IPS DF 19.7 (cell line): ENCODE measurements at places on chromosomes 2 and 18.

DNA sequence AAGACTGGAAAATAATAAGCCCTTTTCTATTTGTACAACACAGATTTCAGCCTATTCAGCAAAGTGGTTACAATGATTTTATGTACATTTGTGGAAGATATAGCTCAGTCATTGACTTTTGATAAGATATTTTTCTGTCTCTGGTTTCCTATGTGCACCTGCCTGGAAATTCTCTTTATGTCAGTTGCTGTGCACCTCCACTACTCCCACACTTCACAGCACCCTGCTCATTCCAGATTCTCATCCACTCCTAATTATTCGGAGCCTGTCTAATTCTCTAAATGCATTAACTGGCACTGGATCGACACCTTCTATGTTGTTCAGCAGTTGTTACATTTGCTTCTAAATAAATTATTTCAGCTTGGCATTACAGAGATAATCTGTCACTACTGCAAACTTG lies 275.1 kb upstream of the RND3 start:
- DNase-seq, result no peak

DNA sequence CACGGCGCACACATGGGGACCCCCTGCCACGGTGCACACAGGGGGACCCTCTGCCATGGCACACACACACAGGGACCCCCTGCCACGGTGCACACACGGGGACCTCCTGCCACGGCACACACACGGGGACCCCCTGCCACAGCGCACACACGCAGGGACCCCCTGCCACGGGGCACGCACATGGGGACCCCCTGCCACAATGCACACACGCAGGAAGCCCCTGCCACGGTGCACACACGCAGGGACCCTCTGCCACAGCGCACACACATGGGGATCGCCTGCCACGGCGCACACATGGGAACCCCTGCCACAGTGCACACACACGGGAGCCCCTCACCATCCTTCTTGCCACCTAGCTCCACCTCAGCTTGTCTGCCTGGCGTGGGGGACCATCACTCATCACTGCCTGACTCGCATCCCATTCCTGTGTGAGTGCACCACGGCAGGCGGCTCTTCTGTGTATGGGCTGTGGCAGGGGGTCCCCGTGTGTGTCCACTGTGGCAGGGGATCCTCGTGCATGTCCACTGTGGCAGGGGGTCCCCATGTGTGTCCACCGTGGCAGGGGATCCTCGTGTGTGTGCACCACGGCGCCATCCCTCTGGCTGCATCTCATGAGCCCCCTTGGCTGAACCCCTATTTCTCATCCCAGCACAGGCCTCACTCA lies 206.7 kb downstream of the EIPR1 start:
- DNase-seq, result no peak

DNA sequence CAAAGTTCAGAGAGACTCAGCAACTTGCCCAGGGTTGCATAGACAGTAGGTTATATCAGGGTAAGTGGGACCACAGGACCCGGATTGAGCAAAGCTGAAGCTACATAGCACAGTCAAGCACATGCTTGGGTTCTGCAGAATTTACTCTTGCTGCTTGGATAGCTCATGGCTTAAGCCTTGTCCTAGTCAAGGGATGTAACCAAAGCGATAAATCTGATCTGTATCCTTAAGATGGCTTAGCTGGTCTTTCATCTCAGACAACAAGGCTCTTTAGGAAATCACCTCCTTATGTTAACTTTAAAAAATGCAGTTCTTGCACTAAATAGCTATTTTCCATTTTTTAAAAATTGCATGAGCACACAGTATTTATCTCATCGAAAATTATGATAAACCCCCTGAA lies 158.5 kb downstream of the LPIN1 start:
- no peak for DNase-seq

DNA sequence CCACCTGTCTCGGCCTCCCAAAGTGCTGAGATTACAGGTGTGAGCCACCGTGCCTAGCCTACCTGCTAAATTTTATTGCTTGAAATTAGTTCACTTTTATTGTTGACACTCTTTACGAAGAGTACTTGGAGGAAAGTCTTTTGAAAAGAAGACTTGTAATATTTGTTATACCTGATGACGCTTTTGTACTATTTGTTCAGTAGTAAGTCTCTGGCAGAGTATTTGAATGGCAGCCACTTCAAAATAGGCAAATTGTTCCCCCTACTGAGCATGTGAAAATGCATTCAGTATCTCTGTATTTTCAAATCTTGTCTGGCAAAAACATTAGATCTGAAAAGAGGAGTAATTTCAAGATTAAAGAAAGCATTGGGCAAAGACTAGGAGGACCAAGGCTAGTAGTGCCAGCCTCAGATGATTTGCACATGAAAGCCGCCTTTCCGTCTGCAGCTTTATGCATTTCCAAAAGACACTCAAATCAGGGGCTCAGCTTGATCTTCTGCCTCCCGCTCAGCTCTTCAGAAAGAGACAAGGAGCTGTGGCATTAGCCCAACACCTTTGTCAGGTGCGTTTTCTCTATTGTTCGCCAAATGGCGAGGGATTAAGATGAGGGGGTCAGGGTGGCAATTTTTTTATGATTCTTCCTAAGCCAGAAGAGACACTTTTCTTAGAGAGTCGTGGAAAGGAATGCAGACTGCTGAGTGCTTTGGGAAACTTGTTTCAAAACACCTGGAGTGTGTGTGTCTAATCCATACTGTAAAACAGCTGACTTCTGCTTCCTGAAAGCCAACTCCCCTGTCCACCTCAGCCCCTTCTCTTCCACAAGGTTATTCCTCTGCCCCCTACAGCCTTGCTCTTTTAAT lies 18.8 kb upstream of the FOXI3 start:
- DNase-seq, result no peak

DNA sequence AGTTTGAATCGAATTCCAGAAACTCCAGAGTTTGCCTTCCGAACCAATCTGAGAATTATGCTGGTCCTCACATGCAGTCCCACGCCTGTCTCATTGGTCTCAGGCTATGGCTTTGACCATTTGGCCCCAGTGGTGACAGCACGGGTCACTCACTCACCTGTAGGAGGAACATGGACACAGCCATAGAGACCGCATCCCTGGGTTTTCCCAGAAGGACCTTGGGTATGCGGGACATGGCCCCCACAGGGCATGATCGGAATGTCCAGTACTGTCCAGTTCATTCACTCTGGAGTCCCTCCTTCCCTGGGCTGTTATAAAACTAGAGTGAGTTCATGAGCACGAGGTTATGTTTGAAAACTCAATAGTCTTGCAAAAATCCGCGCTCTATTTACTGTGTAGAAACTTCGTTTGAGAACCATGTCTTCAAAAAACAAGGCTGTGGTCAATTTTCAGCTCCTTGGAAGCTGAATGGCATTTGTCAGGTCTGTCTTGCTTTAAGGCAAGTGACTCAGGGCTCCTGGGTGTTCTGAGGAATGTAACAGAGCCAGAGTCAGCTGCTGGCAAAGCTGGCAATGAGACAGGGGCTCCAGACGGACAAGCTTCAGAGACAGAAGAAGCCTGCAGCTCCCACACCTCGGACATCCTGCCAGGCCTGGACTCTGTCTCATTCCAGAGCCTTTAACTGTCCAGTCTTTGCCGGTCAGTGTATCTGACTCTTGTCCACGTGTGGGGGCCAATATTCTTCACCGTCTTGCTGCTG lies 86.7 kb upstream of the TMEM18 start:
- DNase-seq, result no peak

DNA sequence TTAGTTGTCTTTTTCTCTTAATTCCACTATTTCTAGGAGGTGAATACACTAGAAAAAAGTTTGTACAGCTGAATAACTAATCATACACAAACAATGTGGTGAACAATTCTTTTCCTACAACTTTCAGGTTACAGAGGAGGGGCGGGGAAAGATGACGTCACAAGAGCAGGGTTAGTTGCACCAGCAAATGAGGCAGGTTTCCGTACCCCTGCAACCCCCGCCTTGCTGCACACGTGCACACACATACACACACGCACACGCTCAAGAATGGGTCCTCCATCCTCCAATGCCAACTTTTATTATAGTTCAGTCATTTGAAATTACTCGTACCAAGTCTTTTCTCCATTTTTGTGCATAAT lies 122.8 kb downstream of the ARL4C start:
- DNase-seq, result no peak

DNA sequence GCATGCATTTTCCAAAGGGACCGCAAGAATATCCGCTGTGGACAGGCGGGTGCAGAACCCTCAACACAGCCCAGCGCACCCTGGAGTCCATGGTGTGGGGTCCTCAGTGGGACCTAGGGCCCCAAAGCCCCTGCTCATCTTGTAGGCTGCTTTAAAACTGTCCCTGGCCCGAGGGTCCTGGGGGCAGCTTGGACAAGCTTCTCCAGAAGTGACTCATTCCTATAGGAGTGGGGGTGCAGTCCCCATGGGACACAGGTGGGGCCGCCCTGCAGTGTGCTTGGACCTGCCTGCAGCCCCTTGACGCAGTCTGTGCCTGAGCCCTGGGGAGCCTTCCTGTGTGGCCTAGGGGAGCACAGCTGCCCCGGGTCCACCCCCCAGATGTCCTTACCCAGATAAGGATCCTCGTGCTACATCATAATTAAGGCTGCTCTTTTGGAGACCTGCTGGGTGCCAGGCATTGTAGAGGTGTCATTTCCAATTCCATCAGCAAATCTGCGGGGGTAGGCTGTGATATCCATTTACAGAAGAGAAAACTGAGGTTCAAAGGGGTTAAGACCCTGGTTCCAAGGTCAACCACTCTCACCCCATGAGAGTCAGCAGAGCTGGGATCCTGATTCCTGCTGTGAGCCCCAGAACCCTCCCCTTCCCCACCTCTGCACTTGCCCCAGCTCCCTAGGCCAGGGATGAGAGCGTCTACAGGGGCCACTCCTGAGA lies 1.7 kb upstream of the HS6ST1 start:
- no peak for DNase-seq

DNA sequence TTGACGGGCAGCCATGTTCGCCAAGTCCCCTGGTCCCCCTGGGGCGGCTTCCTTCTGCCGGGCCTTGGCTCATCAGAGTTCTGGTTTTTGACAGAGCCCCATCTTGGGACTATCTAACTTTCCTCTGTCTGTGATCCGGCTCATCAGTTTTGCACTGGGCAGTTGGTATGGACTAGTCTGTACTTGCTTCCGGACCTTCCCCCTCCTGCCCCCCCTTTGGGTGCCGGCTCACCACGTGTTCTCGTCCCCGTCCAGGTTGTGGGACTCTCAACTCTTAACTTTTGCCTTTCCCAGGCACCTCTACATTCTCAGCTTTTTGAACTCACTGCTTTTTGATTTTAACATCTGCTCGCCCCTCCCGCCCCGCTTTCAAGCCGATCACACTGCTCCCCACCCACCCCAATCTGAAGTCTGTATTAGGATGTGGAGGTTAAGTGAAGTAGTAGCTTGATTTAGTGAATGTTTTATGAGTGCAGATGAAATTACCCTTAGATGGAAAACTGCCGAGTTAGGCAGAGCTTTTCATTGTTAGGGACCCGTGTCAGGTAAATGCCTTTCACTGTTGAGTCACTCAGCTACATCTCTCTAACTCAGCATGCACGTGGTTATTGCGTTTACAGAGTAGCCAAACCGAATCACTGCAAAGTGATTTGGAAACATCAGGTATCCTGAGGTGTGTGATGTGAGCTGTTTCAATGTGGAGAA lies 874 bp downstream of the WDR43 start:
- DNase-seq, result no peak

GRCh38 chr2:25265802-25266201 lies 75.9 kb downstream of the DNMT3A start:
- no peak for DNase-seq

- no peak for DNase-seq
Observed at GRCh38 chr2:1491751-1492150, 78.5 kb downstream of the TPO start.

DNA sequence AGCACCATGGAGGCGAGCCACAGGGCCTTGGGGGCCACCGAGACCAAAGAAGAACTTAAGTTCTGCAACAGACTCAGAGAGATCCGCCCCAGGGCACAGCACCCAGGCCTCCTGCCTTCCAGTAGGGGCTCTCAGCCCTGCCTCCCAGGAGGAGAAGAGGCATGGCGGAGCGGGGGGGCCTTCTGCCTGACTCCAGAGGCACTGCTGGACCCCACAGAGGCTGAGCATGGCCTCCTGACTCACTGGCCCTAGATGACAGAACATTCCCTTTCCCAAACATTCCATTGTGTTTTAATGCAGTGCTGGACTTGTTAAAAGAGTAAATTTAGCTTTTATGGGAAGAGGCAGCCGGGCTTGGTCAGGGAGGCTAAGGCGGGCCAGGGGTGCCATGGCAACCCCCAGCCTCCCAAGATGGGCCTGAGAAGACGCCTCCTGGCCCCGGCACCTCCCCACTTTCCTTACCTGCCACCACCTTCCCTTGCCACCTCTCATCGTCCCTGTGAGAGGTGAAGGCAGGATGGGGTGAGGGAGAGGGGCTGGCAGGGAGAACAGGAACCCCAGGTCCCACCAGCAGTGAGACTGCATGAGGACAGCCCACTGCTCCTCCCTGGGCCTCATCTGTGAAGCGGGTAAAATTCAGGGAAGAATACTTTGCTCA lies 65.4 kb downstream of the SMAD7 start:
- DNase-seq, result no peak

- no peak for DNase-seq
Observed at GRCh38 chr2:172996387-172996961, 79.2 kb upstream of the MAP3K20 start.

DNA sequence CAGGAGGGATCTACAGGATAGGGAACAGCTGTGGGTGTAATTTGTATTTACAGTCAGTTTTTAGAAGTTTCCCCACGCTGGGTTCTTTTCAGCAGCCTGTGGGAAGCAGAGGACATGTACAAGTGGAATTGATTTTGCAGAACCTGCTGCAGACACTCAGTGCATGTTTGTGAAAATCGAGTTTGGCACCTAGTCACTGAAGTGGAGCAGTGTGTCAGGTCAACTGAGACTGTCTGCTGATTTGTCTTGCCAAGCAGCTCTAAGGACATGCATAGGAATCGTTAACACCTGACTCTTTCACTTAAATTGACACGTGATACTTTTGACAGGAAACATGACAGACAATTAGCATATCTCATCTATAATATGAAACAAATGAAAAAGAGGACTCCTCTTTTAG lies 416.6 kb downstream of the TMX3 start:
- no peak for DNase-seq

GRCh38 chr2:1728821-1729220 lies 15.5 kb downstream of the PXDN start:
- no peak for DNase-seq

- DNase-seq, result no peak
Observed at GRCh38 chr2:27006602-27007415, 26.0 kb upstream of the TMEM214 start.

DNA sequence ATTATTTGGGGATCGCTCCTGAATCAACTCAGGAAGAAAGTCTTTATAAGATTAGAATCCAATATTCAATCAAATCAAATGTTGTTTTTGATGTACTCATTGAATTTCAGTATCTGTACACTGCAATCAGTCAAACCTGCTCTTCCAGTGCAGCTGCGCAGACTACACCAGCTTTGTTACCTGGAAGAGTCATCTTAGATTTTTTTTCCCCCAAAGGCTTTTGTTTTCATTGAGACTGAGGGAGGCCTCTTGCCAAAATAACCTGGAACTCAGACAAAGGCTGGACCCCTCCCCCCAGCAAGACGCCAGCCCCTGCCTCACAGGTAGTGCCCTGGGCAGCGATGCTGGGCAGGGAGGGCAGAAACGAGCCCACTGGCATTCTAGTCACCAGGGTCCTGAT lies 74.8 kb downstream of the ARHGEF4 start:
- DNase-seq, result no peak
